ENCODE measurements at places on chromosomes 7 and 10. TPM values are rescaled to one million over a fixed set of nuclear protein-coding genes. Genes with fewer than 3 reads are reported as not detected.

DNA sequence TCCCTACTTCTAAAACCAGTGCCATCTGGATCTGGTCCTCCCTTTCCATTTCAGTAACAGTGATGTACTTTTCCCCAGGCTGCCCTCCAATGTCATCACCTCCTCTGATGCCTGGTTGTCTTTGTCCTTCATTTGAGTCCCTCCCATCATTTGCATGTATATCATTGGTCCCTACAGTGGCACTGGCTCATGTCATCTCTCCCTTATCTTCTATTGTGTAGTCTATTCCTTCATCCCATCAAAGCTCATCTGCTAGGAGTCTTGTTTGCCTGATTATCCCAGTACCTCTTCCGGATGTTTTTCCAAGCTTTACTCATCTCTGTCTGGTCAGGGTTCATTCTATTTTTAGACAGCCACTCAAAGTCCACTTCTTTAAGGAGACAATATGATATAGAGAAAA lies 292.9 kb upstream of the BMPER start:
- H3K27ac ChIP-seq, result no peak overlapping the region
- H3K4me1 ChIP-seq, result no peaks in the 10 kb centered on the region
- no peak overlapping the region for H3K4me3 ChIP-seq
- no peaks in the 10 kb centered on the region for H3K36me3 ChIP-seq
- H3K27me3 ChIP-seq, result no peaks in the 10 kb centered on the region

The RGR gene
- total RNA-seq, result not detected

- DNase-seq, result no peak
- no peak overlapping the region for H3K4me3 ChIP-seq
- H3K27me3 ChIP-seq, result no peaks in the 10 kb centered on the region
- H3K27ac ChIP-seq, result no peak overlapping the region
These were observed 94.1 kb downstream of the ARMH3 start for GRCh38 chr10:101961591-101962498.

- H3K4me3 ChIP-seq, result no peak overlapping the region
- no peak overlapping the region for H3K27ac ChIP-seq
These were observed 20.5 kb downstream of the SPAG6 start for GRCh38 chr10:22365644-22366434.

DNA sequence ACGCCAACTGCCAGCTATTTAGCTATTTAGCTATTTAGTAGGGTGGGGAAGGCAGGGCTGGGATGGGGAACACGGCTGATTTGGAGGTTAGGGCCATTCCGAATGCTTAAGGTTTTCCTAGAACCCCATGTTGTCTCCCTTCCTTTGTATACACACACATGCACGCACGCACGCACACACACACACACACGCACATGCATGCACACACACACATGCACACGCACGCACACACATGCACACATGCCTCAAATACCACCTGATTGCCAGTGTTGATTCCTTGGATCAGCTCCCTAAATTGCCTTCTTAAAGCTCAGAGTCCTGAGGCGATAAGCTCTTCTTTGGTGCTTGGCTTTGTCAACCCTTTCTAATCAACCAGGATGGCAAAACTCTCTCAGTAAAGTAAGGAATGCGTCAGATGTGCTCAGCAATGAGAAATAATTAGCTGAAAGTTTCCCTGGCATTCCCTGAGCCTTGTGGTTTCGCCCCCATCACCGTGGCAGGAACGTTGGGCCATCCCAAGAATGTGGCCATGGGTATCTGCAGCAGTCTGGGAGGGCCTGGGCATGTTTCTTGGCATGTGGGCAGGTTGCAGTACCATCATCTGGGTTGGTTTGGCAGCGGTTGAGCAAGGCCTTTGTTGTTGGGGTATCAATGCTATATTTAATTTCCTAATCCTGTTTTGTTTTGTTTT lies 305.6 kb downstream of the LRMDA start:
- no peaks in the 10 kb centered on the region for H3K4me1 ChIP-seq
- no peak for DNase-seq
- no peaks in the 10 kb centered on the region for H3K36me3 ChIP-seq
- no peaks in the 10 kb centered on the region for H3K27me3 ChIP-seq

The GNGT1 gene
- not detected for total RNA-seq

The ITIH5 gene
- total RNA-seq, result not detected

DNA sequence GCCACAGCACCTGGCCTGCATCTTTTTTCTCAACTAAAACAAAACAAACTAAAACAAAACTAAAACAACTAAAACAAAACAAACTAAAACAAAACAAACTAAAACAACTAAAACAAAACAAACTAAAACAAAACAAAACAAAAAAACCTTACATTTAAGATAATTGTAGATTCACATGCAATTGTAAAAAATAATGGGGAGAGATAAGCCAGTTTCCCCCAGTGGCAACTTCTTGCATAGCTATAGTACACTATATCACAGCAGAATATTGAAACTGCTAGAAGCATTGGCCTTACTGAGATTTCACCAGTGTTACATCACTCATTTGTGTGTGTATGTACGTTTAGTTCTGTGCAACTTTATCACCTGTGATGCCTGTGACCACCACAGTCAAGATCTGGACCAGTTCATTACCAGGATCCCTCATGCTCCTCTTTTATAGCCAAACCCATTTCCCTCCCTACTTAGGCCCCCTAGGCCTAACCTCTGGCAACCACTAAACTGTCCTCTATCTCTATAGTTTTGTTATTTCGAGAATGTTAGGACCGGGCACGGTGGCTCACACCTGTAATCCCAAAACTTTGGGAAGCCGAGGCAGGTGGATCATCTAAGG lies 9.3 kb downstream of the FXYD4 start:
- peaks cover 10% of the 10 kb centered on the region for H3K4me1 ChIP-seq
- H3K27ac ChIP-seq, result no peak overlapping the region
- DNase-seq, result no peak
- peaks cover 17% of the 10 kb centered on the region for H3K36me3 ChIP-seq
- no peaks in the 10 kb centered on the region for H3K27me3 ChIP-seq

DNA sequence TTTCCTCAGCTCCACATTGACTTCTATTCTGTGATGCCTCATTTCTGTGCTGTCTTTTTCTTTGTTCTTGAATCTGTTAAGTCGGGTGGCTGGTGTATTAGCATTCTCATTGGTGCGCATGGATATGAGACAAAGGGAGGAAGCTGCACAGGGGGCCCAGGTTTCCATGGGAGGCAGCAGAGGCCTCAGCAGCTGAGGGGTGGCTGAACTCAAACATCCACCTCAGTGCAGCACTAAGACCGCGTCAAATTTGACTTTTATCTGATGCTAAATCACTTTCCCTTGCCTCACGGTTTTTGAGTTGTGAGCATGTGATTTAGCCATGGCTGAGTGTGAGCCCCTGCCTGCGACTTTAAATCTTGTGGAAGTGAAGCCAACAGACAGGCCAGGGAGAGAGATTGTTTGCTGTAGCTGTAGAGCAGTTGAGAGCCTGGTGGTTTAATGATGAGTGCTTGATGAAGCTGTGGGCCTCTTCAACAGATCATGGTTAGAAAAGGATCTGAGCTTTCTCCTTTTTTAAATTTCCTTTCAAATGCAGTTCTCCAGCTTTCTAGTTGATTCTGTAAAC lies 193.3 kb upstream of the ZNF804B start:
- H3K27ac ChIP-seq, result no peak overlapping the region
- H3K36me3 ChIP-seq, result no peaks in the 10 kb centered on the region
- no peaks in the 10 kb centered on the region for H3K4me1 ChIP-seq

The GSAP gene
- total RNA-seq, result 2.2 TPM

DNA sequence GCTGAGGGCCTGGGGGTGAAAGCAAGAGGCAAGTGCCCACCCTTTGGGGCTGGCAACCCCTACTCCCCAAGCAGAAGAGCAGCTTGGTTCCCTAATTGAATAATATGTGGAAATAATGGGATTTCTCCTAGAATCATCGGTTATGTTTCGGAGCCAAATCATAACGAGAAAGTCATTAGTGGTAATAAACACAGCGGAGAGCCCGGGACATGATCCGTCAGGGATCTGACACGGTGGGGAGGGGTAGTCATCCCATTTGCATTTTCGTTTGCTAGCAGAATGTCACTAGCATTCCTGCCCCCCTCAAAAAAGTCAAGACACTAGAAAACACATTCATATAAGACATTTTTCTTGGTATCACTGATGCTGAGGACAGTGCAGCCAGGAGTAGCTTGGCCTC lies 140.4 kb downstream of the CDH23 start:
- H3K36me3 ChIP-seq, result no peaks in the 10 kb centered on the region
- no peak for DNase-seq
- H3K27me3 ChIP-seq, result no peaks in the 10 kb centered on the region
- peaks cover 1% of the 10 kb centered on the region for H3K4me1 ChIP-seq

The RBP3 gene
- not detected for total RNA-seq

DNA sequence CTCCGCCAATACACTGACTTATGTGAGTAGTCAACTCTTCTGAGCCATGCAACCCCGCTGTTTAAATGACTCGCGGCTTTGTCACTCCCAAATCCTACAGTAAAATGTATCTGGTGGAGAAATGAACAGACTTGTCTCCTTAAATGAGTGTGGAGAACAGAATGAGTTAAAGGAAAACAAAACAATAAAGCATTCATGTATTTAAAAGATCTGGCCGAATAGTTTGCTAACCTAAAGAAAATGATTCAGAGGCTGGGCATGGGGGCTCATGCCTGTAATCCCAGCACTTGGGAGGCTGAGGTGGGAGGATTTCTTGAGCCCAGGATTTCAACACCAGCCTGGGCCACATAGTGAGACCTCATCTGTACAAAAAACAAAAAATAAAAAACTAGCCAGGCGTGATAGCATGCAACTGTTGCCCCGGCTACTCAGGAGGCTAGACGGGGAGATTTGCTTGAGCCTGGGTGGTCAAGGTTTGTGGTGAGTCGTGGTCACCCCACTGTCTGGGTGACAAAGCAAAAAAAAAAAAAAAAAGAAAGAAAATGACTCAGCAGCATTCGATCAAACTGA lies 86.5 kb upstream of the PFKP start:
- H3K4me1 ChIP-seq, result no peaks in the 10 kb centered on the region
- no peak overlapping the region for H3K27ac ChIP-seq

The CHAT gene
- not detected for total RNA-seq

The C10orf67 gene
- total RNA-seq, result not detected

The TMEM273 gene
- total RNA-seq, result 24.4 TPM

DNA sequence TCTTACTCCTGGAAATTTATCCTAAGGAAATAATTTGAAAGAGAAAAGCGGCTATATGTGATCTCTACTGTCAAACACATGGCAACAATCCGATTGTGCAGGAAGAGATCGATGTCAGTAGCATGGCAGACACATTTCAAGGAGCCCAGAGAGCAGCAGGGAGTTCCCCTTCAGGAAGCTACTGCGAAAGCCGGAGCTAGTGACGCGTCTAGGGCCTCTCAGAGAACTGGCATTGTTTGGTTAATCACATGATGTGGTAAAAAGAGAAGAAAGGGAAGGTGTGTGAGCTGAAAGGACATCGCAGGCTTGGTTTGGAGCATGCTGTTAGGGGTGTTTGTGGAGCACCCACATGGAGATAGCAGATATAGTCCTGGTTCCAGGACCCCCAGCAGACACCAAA lies 74.9 kb downstream of the BEND7 start:
- H3K4me3 ChIP-seq, result no peak overlapping the region
- DNase-seq, result peak; percentile 35
- no peak overlapping the region for H3K27ac ChIP-seq
- H3K4me1 ChIP-seq, result peaks cover 6% of the 10 kb centered on the region
- no peaks in the 10 kb centered on the region for H3K36me3 ChIP-seq

The PRTFDC1 gene
- 2.9 TPM for total RNA-seq

Data from activated CD8-positive, alpha-beta T cell treated with anti-CD3 and anti-CD28 coated beads, Interleukin-2, amount 10 ng/mL, durations not matched to agents 7 days and 5 days (primary cell).